NCI-H187 treated with DMSO at 0.1 percent for 48 hours (cell line): ENCODE measurements at places on chromosomes 4 and X.

DNA sequence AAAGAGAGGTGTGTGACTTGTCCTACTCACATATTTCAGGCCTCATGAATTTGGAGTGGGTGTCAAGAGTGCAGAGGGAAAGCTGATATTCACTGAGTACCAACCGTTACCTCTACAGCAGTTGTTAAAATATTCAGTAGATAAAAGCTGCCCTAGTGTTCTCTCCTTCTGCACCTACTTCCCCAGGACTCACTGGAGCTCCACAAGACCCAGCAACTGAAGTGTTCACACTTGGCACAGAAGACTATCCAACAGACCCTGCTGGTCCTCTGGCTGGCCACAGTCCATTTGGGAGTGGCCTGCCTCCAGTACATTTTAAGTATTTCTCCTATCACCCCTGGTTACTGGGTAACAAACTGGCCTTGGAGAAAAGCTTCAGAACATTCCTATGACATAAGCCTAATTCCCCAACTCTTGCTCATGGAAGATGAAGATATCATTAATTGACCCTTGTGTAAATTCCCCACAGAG lies 70.8 kb downstream of the PPARGC1A start:
- DNase-seq, result peak; percentile 79

DNA sequence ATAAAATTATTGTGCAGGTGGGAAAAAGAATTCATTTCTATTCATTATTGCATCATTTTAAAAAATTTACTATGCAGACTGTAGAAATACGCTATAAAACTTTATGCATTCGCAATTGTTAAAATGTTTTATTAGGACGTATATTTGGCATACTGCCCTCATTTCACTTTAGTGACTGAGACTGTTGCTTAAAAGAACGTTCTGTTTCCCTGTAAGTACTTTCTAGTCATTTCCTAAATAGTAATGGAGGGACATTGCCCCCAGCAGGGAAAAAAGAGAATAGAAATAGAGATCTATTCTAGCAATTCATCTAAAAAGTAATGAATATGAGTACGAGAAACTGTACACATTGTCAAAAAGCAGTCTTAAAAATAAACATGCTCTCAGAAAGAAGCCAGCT lies 1295.8 kb upstream of the TENM3 start:
- no peak for DNase-seq

- no peak for DNase-seq
These were observed 7.1 kb upstream of the RGS12 start for GRCh38 chr4:3285558-3286334.

DNA sequence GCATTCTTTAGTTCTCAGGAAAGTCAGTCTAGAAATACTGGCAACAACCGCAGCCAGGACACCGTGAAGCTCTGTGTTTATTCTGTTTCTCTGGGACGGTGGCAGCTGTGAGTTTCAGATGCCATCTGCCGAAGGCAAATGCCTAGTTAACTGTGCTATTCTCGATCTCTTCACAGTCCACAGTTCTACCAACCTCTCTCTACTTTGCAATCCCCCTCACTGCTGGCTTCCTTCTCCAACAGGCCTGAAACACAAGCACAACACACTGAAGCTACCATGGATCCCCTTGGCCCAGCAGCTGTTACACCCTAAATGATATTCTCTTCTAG lies 118.8 kb downstream of the ZNF827 start:
- no peak for DNase-seq

DNA sequence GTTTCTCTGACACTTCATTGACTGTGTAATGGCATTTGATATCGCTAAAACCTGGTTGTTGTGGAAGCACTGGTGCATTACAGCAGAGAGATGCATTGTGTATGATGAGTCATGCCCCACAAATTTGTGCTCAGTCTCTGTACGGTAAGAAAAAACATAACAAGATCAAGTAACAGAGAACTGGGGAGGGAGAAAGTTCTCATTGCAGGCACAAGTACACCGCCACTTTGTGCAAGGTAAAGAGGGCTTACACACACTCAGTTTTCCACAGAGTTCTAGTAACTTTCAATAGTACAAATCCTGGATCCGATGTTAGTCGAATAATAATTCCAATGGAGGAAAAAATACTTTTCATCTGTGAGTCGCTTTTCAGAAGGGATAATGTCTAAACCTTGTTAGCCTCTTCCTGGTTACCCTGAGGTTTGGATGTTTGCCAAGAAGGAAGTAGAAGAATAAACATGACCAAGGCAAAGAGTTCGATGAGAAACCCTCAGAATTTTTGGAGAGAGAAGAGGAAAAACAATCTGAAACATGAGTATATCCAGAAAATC lies 512.5 kb upstream of the SLIT2 start:
- DNase-seq, result no peak

DNA sequence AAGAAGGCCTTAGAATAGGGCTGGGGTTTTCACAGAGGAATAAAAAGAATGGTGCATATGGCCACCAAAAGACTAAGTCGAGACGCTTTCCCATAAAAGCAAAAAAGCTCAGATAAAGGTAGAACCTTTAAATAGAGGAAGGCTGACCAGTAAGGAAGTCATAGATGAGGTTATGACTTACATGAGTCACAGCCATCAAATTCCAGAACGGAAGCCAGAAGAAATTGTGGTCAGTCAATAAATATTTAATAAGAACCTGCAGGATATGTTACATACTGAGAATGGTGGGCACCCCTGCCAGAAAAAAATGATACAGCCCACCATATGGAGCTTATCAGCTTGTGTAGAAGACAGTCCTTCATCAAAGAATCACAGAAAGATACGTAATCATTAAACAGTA lies 120.1 kb downstream of the MANBA start:
- DNase-seq, result no peak

- DNase-seq, result no peak
These were observed at the start of gene SHROOM4 for GRCh38 chrX:50813843-50814661. TSS of gene SHROOM4 (minus strand) at chrX:50814194. CDS start at chrX:50814018, 176 bp downstream.

DNA sequence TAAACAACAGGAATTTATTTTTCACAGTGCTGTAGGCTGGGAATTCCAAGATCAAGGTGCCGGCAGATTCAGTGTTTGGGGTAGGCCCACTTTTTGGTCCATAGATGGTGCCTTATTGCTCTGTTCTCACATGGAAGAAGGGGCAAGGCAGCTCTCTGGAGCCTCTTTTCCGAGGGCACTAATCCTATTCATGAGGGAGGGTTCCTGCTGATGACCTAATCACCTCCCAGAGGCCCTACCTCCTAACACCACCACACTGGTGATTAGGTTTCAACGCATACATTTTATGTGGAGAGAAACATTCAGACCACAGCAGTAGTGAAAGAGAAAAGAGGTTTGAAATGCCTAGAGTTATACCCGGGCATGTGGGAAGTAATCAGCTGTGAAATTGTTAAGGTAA lies 1.4 kb upstream of the POLA1 start:
- DNase-seq, result no peak
